ENCODE measurements at places on chromosomes 6 and 20.

- no peak for DNase-seq
Measured at GRCh38 chr6:41325446-41326066, 9.9 kb upstream of the NCR2 start.

DNA sequence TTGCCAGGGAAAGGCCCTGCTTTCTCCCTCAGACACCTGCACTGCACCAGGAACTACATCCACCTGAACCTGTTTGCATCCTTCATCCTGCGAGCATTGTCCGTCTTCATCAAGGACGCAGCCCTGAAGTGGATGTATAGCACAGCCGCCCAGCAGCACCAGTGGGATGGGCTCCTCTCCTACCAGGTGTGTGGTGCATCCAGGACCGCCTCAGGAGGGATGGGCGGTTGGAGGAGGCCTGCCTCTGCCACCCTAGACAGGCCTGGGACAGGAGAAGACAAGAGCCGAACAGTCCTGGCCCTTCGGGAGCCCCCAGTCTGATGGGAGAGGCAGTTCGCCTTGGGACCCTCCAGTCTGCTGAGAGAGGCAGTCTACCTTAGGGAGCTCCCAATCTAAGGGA, 24.2 kb downstream of the GLP1R start:
- DNase-seq: no peak

GRCh38 chr6:151747896-151748295, 59.6 kb upstream of the ESR1 start:
- DNase-seq: no peak

GRCh38 chr6:136895901-136896300, 26.2 kb upstream of the SLC35D3 start:
- no peak for DNase-seq

DNA sequence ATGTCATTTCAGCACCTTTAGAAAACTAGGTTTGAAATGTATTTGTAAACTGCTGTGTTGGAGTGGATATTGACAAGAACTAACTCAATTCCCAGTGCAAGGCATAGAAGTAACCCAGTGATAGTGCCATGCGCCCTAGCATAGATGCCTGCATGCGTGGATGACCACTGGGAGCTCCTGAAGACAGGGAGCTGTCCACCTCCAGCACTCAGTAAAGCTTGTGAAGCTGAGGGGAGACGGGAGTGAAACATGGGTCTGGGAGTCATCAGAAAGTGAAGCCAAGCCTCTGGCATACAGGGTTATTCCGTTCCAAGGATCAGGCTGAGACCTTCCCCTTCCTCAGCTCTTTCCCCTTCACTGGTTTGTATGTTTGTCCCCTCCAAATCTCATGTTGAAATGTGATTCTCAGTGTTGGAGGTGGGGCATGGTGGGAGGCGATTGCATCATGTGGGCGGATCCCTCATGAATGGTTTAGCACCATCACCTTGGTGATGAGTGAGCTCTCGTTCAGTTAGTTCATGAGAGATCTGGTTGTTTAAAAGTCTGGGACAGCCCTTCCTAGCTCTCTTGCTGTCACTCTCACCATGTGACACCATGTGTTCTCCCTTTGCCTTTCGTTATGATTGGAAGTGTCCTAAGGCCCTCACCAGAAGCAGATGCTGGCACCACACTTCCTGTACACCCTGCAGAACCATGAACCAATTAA, 146.5 kb upstream of the FERMT1 start:
- no peak for DNase-seq

GRCh38 chr20:38729767-38730166, 5.5 kb downstream of the SLC32A1 start:
- no peak for DNase-seq

All from left renal pelvis (tissue), 4 donors.